ENCODE measurements at places on chromosomes 6 and 20.

GRCh38 chr6:128784266-128784665, 98.7 kb upstream of the LAMA2 start:
- DNase-seq: no peak

DNA sequence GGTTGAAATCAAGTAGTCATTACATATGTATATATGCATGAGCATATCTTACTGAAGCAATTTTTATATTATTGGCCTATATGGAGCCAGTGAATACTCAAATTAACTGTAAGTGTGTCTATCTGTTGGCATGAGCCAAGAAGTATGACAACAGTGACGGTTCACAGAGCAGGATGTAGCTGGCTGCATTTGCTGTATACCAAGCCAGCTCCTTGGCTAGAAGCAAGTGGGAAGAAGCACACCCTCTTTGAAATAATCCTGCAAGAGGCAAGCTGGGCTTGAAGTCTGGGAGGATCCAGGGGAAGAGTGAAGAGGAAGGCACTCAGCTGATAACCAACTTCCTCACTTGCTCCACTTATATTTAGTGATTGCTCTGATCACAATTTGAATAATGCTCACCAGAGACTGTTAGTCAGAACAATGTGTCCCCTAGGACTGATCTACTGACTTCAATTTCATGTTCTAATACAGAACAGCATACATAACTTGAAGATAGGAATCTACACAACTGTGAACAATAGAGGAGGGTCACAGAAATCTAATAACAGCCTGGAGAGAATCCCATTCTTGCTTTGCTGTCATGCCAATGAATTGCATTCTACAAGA, 497.3 kb downstream of the PRKN start:
- no peak for DNase-seq

DNA sequence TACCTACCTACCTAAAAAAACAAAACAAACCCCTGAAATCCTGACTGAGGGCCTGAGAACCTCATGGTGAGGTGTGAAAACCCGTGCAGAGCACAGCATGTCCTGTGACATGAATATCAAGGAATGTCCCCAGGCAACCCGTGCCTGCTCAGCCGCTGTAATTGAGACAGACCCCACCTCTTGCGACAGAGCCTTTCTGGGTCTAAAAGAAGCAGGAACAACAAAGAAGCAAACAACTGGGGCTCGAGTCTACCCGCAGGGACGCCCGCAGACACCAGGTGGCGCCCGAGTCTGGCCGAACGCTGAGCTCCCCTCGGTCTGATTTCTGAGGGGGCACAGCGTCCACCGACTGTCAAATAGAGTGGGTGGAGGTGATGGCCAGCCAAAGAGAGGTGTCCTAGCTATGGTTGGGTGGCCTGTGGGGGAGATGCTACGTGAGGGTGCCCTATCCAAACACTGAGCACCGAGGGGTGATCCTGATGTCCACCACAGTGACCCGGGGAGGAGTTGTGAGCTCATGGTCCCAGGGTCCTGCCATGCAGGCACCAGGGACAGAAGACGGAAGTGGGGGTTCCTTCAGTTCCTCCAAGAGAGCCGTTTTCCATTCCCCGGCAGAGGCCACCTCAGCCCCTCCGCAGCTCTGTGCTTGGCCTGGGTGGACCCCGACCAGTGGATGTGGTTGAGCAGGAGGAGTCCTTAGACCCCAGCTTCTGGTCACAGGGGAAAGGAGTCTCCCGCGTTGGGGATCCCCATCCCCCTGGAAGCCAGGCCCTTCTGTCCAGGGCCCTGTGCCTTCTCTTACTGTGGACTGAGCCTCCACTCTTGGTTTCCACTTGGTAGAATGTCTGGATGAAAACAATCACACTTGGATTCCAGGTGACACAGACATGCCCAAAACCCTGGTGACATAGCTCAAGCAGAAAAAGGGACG, 268.2 kb downstream of the CDC5L start:
- DNase-seq: peak; percentile 81

- DNase-seq: no peak
Measured at GRCh38 chr6:143595251-143596036, 82.3 kb upstream of the PHACTR2 start.

DNA sequence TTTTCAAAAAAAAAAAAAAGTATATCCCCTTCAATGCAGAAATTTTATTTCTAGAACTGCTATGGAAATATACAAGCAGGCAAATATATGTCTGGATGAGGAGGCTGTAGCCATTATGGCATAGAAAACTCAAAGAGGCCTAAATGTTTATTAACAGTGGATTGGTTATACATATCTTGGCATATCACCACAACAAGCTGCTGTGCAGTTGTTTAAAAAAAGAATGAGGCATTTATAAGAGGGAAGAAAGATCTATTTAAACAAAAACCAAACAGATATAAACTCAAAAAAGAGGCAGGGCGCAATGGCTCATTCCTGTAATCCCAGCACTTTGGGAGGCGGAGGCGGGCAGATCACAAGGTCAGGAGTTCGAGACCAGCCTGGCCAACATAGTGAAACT, 26.2 kb downstream of the CASS4 start:
- DNase-seq: no peak

DNA sequence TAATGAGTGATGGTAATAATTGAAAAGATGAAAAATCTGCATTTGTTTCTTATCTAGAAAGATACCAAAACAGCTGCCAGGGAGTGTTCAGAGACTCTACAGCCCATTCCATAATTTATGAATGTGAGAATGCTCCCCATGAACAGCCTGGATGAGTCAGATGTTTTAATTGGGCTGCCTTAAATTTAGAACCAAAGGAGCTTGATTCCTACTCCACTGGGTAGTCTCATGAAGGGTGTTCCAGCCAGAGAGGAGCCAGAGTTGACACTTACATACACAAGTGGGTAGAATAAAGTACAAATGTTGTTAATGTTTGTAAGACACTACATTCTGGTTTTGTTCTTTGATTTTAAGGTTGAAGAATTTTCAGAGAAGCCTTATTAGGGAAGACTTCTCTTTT, 158.7 kb upstream of the PRND start:
- no peak for DNase-seq

GRCh38 chr20:5848711-5849505, 98.7 kb downstream of the SHLD1 start:
- no peak for DNase-seq

- no peak for DNase-seq
Measured at GRCh38 chr6:84902354-84902928, 138.0 kb upstream of the TBX18 start.

DNA sequence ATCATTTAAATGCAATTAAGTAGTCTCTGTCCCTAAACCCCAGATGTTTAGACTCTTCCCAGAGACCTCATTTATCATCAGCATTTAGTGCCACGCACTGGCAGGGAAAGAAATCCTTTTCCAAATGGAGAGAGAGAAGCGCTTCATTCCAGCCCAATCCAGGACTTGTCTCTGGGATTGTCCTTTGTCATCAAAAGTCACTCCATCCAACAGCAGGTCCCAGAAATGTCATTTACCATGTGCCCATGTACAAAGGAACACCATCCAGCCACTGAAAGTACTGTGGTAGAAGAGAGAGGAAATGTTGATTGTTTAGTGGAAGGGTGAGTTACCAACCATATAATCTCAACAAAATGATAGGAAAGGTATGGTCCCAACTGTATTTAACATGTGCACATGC, 66.9 kb upstream of the SMIM28 start:
- DNase-seq: no peak
